Lung (tissue), 17 donors: ENCODE measurements at places on chromosomes 13 and 19.

GRCh38 chr19:35395382-35396199, 24.7 kb downstream of the GPR42 start:
- DNase-seq, result no peak

- no peak for DNase-seq
Observed at GRCh38 chr13:96650301-96650886, 343.9 kb downstream of the OXGR1 start.

DNA sequence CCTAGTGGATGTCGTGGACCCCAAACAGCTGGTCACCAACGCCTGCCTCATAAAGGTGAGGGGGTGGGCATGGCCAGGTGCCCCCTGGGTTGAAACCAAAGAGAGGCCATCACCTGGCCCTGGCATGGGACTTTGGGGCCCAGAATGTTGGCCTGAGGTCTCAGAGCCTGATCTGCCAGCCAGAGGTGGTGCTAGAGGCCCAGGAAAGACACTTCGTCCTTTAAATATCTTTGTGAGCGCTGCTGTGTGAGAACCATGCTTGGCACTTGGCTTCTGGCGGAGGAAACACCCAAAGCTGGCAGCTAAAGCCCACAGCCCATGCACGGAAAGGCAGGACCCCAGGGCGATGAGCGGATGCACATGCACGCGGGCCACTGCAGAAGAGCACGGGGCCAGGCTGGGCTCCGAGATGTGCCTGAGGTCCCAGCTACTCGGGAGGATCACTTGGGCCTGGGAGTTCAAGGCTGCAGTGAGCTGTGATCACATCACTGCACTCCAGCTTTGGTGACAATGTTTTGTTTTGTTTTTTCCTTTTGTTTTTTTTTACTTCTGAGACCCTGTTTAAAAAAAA, 4.3 kb upstream of the ADM5 start:
- DNase-seq, result no peak

DNA sequence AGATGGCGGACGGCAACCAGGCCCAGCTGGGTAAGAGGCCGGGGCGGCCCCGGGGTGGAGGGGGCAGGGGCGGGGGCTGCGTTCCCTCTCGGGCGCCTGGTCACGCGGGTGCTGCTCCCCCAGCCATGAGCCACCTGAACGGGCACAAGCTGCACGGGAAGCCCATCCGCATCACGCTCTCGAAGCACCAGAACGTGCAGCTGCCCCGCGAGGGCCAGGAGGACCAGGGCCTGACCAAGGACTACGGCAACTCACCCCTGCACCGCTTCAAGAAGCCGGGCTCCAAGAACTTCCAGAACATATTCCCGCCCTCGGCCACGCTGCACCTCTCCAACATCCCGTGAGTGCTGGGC, 11.1 kb downstream of the PTBP1 start:
- no peak for DNase-seq

- DNase-seq, result no peak
Observed at GRCh38 chr13:67156723-67157060, 73.4 kb downstream of the PCDH9 start.

DNA sequence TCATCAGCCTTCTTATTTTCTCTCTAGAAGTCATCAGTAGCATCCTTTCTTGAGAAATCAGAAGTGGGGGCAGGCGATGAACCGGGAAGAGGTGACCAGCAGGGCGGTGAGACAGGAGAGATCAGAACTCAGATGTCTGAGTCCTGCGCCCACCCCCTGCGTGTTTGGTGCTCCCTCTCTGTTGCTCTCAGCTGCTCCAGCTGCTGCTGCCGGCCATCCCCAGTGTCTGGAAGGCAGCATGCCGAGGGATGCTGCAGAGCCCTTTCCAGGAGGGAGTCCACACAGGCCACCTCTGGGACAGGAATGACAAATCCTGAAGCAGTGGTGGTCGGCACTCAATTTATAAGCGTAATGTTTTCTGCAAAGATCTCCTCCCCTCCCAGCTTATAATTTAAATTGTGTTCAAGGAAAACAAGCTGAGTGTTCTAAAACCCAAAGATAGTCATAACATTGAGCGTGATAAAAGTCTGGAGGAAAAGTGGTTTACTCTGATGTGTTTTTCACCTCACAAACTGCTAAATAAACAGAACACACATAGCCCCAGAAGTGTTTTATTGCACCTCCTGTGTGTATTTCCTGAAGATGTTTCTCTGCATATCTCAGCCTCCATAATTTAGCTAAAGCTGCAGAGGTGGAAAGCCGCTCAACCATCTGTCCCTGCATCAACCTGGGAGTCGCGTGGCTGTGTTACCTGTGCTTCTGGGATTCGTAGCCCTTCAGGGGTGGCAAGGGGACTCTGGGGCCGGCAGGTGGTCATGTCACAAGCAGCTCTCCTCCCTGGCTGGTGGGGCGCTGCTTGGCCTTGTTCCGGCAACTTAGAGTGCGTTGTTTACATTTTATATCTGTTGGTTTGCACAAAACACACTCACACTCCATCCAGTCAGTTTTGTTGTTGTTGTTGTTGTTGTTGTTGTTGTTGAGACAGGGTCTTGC, 191.2 kb downstream of the USP12 start:
- no peak for DNase-seq

DNA sequence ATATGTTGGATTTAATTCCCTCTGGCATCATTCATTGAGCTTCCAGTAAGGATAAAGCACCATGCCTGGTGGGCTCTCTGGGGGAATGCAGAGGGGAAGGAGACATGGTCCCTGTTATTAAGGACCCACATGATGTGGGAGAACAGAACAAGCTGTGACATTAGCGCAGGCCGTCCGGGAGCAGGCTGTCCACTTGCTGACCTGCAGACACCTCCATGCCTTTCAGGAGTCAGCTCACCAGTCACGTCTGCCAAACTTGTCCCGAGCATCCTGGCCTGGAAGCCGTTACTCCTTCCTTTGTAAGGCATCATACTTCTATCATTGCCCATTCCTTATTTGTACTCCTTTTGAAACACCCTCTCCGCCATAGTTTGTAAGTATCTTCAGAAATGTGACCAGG, 23.4 kb downstream of the B3GLCT start:
- no peak for DNase-seq

GRCh38 chr13:99756281-99756680, 215.3 kb downstream of the ZIC5 start:
- no peak for DNase-seq

DNA sequence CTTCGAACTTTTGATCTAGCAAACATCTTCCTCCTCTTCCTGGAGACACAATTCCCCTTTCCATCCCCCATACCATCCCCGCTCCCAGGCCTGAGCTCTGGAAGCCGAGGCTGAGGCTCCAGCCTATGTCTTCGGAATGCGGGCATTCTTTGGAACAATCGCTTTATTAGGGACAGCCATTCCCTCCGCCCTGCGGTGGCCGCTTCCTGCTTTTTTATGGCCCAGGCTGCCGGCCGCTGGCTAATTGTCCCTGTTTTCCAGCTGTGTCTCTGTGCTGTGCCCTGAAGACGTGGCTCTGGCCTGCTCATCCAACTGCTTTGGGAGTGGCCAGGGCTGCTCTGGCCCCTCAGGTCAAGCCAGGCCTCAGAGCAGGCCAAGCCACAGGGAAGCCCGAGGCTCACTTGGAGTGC, 2.1 kb upstream of the CDX2 start:
- DNase-seq, result no peak

- DNase-seq, result no peak
Observed at GRCh38 chr19:16104722-16105121, 7.0 kb upstream of the RAB8A start.

GRCh38 chr13:74930402-74931165, 551.4 kb downstream of the TBC1D4 start:
- DNase-seq, result no peak

GRCh38 chr13:29722415-29722814, 126.9 kb upstream of the SLC7A1 start:
- no peak for DNase-seq

DNA sequence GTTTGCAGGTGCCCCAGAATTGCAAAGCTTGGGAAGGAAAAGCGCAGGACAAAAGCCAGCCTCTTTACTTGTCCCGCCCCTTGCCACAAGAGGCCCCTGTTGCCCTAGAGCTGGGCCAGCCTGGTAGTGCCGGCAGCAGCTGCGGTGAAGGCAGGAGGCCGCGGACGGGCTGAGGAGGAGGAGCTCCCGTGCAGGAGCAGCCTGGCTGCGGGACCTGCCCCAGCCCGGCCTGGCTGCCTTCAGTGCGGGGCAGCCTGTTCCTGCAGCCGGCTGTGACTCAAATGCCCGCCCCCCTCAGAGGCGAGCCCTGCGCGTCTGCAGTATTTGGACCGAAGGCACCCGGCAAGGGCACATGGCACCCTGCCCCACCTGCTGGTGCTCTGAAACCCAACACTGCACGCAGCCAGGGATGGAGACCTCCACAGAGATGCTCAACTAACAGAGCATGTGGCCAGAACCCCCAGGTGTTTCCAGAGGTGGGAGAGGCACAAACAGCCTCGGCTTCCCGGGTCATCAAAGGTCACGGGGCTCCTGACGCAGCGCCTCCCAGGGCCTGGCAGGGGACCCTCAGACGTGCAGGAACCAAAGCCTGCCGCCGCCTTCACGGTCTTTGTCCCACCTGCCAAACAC, 29.7 kb downstream of the NAXD start:
- peak; percentile 56 for DNase-seq

- DNase-seq, result no peak
Observed at GRCh38 chr13:37561031-37561430, 37.5 kb downstream of the POSTN start.

DNA sequence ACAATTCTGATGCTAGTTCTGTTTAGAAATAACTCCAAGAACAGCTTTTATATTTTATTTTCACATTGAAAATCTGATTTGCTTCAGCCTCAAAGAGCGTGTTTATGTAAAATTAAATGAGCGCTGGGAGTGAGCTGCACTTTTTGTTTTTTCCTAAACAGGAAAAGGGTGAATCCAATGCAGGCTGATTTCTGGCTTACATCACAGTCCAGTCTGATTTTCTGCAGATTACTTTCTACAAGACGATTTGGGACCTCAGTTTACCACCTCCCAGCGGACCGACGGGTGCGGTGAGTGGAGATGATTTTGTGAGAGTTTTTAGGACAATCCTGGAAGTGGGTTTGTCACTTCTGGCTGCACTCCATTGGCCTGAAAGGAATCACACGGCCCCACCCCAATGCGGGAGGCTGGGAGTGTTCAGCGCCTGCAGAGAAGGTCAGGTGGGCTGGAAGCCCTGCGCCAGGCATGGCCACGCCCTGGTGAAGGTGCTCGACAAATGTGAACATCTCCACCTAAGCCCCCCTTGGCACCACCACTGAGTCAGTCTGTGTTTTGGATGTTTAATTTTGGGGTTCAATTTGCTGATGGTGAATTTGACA, 90.1 kb downstream of the ANKRD10 start:
- no peak for DNase-seq

- no peak for DNase-seq
Observed at GRCh38 chr13:105509981-105510762, 1025.3 kb downstream of the EFNB2 start.

- no peak for DNase-seq
Observed at GRCh38 chr19:55688422-55689218, 13.6 kb downstream of the EPN1 start.

DNA sequence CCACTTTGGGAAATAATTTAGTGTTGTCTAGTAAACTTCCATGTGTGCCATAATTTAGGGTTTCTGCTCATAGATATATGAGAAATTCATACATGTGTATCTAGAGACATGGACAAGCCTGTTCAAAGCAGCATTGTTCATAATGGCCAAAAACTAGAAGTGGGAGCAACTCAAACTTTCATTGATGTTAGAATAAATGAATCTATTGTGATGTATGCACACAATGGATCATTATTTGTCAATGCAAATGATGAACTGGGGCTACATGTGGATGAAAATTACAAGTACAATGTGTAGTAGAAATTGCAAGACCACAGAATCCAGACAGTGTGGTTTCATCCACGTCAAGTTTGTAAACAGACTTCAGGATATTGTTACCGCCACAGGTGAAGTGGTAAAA, 284.7 kb downstream of the SLC7A1 start:
- DNase-seq, result no peak

GRCh38 chr19:20167020-20167644, at the start of gene ZNF486:
TSS of gene ZNF486 (plus strand) at chr19:20167214. CDS start at chr19:20167331, 117 bp downstream.
- DNase-seq, result peak; percentile 97

- no peak for DNase-seq
Observed at GRCh38 chr19:35209646-35210045, 18.9 kb downstream of the FAM187B start.

DNA sequence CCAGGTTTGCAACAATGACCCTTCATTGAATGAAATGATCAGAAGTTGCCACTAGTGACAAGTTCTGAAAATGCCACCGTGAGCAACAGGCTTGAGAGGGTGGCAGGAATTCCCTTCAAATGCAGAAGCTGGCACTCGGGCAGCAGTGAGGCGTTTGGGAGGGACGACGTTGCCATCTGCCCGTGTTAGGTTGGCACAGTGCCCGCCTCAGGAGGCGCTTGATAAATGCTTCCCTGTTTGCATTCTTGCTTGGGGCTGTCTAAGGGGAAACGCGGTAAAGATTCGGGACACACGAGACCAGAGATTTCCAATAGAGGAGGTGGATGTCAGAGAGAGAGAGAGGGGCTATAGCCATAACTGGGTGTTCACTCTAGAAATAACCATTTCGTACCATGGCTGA, 101.9 kb downstream of the TEX29 start:
- no peak for DNase-seq

GRCh38 chr19:32407004-32407992, 1.7 kb downstream of the DPY19L3 start:
- DNase-seq, result peak; percentile 31

GRCh38 chr19:13282486-13283065, 132.4 kb downstream of the IER2 start:
- DNase-seq, result no peak

DNA sequence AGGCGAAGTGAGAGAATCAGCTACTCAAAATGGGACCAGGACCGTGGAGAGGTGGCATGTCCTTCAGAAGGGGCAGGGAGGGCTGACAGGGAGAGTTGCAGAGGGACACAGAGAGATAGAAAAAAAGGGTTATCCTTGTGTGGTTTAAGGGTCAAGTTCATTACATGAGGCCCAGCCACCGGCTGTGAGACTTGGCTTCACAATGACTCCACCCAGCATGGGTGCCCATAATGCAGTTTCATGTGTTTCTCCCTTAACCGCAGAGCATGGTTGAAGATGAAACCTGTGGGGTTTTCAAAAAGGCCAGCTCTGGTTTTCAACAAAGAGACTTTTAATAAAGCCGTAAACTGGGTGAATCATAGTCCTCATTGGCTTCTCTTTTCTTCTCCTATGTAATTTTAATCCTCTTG, 164.6 kb downstream of the KLF5 start:
- DNase-seq, result no peak

- DNase-seq, result no peak
Observed at GRCh38 chr13:74338341-74338740, 204.1 kb upstream of the KLF12 start.

- peak; percentile 78 for DNase-seq
Observed at GRCh38 chr13:50677687-50678463, 165.6 kb downstream of the DLEU7 start.

DNA sequence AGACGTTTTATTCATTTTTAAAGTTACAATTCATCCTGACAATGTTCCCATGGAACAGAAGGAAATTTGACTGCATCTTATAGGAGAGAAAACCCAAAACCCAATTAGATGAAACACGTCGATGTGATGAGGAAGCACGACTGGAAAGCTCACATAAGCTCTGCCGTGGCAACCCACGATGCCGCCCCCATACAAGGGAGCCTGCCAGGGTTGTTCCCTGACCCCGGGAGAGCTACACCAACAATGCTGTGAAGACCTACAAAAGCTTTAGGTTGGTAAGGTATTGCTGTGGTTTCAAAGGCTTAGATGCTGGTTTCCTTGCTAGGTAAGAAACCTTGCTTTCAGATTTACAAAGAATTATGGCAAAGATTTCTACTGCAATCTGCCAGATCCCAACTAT, 393.1 kb downstream of the KLF12 start:
- no peak for DNase-seq
